CD8-positive, alpha-beta T cell (primary cell): ENCODE measurements at places on chromosomes 16 and 17.

DNA sequence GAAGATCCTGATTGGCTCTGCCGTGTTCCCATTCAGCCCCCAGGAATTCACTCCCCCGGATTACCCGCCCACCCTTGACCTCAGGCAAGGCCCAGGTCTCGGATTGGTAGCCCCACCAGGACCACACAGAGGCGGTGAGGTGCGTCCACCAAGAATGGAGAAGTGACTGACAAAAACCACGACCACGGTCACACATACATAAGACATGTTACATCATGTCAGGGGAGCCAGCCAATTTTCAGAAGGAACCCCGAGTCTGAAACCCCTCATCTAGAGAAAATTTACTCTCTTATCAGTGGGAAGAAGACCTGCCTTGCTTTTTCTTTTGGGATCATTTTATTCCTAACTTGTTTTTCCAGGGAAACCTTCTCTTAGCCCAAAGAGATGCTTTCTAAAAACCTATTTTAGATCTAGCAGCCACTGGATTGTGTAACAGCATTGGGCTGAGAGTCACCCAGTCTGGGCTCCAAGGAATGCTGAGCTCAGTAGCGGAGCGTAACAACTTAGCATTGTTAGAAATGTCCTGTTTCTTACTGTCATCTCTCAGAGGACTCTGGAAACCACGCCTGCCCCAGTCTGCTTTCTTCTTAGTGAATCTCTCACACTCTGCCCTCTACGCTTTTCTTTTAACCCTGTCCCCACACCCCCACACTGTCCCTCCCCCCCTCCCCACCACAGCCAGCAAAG, 164.1 kb downstream of the CMIP start:
- DNase-seq = no peak

DNA sequence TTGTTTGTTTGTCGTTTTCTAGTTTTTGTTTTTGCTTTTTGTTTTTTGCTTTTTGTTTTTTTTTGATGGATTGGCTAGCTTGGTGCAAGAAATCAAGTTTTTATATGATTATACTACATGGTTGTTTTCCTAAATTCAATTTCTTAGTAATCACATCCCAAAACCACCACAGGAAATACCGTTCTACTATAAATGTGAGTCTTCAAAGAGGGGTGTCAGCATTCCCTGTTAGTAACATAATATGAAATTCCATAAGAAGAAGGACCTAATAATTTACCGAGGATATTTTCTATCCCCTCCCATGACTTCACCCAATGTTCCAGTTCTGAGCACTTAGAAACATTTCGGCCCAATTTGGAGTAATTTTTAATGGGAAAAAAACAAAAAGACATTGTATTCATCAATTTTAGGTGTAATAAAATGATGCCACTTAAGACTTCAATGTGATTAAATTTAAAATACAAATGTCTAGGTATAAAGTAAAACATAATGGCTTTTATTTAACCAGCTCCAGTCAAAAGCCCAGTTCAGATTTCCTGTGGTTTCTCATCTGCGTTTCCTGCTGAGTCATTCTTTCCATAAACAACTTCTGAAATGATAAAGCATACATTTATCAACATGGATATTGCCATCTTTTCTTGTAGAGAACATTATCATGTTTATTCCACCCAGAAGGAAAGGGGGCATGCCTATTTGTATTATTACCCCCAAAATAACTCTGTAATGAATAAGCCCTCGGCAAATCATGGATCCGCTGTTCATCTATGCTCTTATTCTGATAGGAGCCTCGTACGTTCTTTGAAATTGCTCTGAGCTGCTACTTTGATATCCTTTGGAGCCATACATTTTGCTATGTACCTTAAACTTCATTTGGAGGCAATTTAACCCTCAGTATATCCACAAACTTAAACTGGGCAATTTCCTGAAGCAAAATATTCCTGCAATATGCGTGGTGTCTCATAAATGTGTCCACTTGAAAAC, 28.1 kb downstream of the HSBP1 start:
- no peak for DNase-seq

DNA sequence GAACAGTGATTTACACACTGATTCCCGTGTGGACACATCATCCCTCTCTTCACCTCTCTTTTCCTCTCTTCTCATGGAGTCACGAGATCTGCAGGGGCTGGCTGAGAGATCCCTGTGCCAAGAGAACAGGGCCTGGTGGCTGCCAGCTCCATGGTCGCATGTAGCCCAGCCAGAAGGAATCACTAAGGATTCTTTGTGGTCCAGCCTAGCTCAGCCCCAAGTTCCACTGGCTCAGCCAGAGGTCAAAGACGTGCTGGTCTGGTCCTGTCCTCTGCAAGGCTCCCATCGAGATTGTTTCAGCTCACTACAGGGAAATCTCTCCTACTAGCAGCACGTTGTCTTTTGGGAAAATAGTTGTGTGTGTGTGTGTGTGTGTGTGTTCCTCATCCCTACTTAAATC, 66.4 kb downstream of the NDEL1 start:
- no peak for DNase-seq

GRCh38 chr16:56689171-56689570, 6.9 kb downstream of the MT1X start:
- DNase-seq = no peak

GRCh38 chr16:4607841-4608703, 6.6 kb downstream of the UBALD1 start:
- no peak for DNase-seq
